ENCODE measurements at places on chromosomes 16 and 17.

DNA sequence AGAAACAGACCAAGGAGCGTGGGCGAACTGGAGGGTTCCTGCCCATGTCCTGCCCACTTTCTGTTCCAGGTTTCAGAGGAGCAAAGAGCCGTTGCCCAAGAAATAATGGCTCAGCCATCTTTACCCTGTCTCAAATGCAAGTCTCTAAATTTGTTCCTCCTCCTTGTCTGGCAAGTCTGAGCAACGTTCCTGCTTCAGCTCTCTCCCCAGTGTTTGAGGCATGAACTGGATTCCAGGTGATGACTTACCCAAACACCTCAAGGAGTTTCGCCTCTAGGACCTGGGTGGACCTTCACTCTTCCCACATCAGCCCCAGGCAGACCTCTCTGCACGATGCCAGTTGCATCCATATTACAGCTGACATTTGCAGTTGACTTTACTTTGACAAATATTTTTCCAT lies 521.9 kb upstream of the HSBP1 start:
- DNase-seq = no peak

DNA sequence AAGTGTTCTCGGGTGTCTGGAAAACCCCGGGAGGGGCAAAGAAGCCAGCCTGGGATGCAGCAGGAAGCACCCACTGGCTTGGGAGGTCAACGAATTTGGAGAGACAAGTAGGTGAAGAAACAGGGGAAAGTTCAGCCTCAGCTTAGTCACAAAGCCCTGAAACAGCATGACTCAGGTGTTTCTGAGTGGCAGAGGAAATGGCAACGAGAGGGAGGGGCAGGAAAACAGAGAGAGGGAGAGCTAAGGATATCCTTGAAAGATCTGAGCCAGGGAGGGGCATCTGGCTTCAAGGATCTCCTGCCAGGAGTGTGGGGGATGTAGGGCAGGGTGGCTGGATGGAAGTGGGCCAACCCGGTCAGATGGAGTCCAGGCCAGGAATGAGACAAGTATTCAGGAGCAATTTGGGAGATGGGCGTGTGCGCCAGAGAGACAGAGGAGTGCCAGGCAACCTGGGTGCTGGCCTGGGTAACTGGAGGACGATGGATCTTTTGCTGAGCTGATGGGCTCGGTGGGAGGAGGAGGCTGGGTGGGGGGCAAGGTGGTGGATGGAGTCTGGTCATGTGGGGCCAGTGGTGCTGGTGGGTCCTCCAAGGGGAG lies 27.2 kb downstream of the ABCC3 start:
- no peak for DNase-seq

- DNase-seq = no peak
These were observed 84.9 kb downstream of the NPIPB11 start for GRCh38 chr16:29321585-29321984.

GRCh38 chr17:78148286-78149016 lies 2.3 kb downstream of the C17orf99 start:
- no peak for DNase-seq

DNA sequence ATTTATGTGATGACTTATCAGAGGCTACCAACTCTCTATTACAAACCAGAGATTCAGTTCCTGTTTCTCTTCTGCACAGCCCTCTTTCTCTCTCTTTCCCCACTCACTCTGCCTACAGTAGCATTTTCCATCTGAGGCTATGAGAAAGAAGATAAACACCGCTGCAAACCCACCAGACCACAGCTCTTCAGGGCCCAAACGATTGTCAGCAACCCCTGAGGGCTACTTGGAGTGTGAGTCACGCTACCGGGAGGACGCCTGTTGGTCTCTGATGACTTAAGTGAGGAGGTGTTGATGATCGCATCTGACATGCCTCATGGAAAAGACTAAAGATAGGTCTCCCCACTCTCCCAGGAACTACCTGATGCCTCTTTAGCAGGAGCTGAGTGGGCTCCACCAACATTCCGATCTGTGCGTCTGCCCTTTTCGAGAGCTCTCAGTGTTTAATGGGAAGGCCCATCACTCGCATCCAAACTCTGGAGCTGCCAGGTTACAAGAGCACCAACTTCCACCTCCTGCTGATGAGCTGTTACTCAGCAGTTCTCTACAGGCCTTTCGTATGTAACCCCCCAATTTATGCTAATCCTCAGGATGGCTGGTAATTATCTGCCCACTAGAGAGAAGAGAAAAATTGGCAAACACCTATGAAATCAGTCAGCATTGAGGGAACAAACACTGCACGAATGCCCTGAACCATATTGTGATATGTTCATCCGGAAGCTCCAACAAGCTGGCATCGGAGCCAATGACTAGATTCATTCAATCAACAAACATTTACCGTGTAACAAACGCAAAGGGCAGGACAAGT lies 9.2 kb downstream of the GRIN2A start:
- DNase-seq = no peak

DNA sequence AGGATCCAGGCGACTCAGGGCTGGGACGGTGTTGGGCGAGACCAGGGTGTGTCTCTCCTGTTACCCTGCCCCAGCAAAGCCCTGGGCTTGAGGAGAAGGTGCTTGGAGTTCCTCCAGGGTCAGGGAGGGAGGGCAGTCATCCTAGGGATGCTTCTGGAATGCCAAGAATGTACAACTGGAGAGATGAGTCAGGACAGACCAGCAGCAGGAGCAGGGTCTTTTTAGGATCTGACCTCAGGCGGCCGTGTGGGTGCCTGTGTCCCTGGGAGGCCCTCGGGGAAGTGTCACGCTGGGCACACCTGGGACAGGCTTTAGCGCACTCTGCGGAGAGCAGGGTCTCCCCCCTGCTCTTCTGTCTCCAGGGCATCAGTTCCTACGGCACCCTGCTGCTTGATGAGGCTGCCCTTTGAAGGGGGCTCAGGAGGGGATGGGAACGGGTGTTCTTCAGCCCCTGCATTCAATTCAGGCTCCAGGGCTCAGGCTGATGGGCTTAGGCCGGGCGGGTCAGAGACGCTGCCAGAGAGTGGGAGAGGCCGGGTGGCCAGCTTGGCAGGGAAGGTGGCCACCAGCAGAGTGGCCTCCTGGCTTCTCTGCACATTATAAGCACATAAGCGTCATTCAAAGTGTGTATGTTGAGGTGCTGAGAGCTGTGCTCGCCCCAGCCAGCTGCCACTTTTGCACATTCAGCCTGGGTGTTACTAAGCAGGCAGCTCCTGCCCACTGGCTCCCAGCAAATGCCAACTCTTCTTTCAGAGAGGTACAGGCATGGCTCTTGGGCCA lies 8.4 kb upstream of the MTSS2 start:
- DNase-seq = no peak

GRCh38 chr16:56277075-56277474 lies 85.8 kb downstream of the GNAO1 start:
- no peak for DNase-seq

- no peak for DNase-seq
These were observed 121.7 kb downstream of the MYO1D start for GRCh38 chr17:32755045-32755805.

GRCh38 chr17:47966079-47966519 lies 4.8 kb upstream of the CDK5RAP3 start:
- no peak for DNase-seq

DNA sequence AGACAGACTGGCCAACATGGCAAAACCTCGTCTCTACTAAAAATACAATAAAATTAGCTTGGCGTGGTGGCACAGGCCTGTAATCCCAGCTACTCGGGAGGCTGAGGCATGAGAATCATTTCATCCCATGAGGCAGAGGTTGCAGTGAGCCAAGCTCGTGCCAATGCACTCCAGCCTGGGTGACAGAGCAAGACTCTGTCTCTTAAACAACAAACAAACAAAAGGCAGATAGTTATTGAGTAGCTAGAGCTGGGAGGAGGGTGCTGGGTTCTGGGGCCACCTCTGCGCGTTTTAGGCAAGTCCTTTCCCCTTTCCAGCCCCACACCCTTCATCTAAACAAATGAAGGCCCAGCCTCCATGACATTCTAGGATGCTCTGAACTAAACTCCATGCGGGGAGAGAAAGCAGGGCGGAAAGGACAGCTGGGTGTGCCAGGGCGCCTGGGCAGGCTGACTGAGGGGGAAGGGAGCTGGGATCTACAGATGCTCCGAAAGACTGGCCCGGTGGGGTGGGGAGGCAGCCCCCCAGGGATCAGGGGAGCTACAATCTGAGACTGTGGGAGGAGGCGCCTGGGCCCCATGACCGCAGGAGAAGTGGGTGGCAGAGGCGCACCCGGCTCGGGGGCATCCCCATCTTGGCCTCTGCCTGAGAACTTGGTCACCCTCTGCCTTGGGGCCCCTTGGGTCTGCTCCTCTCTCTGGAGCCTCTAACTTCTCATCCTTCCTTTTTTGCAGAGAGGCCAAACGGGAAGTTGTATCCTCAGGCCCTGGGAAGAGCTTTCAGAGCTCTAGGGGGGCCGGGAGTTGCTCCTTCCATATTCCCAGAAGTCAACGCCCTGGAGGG lies 910 bp downstream of the ITGAL start:
- DNase-seq = peak; percentile 58

DNA sequence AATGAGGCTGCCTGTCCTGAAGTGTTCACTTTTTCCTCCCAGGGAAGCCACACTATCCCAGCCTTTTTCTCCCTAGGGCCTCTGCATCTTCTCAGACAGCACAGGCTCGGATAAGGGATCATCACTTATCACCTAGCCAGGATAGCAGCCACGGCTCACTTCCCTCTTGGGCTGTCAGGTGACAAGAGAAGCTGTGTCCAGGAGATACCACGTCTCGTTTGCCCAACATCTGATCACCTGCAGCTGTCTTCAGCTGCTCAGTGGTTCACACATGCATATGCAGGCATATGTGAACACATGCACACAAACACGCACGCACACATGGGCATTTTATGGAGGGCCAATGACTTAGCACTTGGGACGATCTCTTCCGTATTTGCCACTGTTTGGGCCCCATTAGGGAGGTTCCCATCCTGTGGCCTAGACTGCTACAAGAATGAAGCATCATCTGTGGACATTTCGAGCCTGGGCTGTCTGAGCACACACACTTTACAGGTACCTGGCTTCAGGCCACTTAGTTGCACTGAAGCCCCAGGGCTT lies 32.4 kb upstream of the ADORA2B start:
- DNase-seq = no peak

- DNase-seq = no peak
These were observed 2.6 kb downstream of the CAMKK1 start for GRCh38 chr17:3890082-3890877.

DNA sequence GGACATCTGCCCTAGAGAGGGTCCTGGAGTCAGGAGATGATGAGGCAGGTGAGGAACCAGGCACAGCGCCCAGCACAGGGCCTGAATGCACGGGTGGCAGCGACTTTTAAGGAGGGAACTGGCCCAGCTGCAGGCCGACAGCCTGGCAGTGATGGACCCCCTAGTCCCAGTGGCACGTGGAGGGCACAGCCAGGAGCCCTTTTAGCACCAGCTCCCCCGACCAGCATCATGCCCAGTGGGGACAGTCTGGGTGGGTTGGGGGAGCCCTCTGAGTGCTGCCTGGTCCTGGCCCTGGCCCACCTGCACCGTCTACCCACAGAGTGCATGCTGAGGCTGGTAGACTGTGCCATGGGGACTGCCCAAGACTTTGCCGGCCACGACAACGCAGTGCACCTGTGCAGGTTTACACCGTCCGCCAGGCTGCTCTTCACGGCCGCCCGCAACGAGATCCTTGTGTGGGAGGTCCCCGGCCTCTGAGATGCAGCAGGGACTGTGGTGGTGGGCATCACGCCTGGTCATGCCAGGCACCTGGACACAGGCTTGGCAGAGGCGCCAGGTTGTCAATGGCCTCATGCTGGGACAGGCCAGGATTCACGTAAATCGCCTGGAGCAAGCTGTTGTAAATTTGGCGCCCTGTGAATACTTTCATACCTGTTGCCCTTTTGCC lies 686 bp upstream of the RHOT2 start:
- no peak for DNase-seq

- DNase-seq = peak; percentile 35
These were observed 43.0 kb upstream of the TANGO6 start for GRCh38 chr16:68800257-68800875.

DNA sequence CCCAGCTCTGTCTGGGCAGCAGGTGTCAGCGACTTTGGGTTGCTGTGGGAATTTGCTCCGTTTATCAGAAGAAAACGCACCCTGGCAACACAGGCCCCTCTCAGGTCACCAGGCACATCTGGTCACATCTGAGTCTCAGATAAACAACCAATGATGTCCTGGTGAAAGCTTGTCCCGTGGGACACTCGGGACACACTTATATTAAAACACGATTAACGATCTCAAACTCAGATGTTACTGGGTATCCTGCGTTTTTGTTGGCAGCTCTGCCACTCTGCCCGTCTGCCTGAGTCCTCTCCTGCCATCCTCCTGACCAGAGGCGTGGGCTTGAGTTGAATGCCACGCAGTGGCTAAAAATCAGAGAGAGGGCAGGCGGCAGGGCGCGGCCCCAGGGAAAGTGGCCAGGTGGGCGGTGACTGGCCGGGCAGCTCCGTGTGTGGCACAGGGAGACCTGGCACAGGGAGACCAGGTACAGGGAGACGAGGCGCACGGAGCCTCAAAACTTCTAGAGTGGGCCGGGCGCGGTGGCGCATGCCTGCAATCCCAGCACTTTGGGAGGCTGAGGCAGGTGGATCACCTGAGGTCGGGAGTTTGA lies 2.1 kb downstream of the SECTM1 start:
- DNase-seq = no peak

DNA sequence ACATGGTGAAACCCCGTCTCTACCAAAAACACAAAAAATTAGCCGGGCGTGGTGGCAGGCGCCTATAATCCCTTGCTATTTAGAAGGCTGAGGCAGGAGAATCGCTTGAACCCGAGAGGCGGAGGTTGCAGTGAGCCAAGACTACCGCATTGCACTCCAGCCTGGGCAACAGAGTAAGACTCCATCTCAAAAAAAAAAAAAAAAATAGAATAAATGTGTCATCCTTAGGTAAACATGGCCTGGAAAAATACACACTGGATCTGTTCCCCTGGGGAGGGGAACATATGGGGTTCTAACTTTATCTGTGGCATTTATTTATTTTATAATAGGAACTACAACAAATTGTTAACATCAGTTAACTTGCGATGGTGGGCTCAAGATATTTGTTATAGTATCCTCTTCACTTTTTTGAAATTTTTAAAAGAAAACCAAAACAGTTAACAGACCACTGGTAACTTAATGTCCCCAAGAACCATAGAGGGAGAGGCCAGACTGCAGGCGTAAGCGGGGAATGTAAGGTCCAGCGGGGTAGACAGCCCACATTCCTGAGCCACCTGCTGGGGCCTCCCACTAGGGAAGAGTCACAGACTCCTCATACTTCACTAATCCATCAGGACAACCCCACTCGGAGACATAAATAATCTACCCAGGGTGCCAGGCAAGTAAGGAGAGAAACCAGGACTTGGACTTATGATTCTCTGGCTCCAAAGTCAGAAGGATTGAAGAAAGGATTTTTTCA lies 12.5 kb upstream of the TXNDC11 start:
- DNase-seq = no peak

All from stimulated activated CD4-positive, alpha-beta T cell treated with anti-CD3 and anti-CD28 coated beads, Interleukin-12 subunit alpha, Interleukin-12 subunit beta, amount 100 ng/mL, for 24 hours (primary cell).